ENCODE measurements at places on chromosomes 3 and 15. TPM values are rescaled to one million over a fixed set of nuclear protein-coding genes. Genes with fewer than 3 reads are reported as not detected.

The CHMP2B gene
- 27.4 TPM for total RNA-seq

The ISG20 gene
- 17.2 TPM for total RNA-seq

The AHSG gene
- total RNA-seq, result not detected

The HDGFL3 gene
- total RNA-seq, result 97.9 TPM

The CAND2 gene
- total RNA-seq, result 5.5 TPM

The IQCB1 gene
- total RNA-seq, result 28.3 TPM

The CHRFAM7A gene
- 2.3 TPM for total RNA-seq

The FSIP1 gene
- 0.97 TPM for total RNA-seq

The TMEM108 gene
- not detected for total RNA-seq

The KIF15 gene
- total RNA-seq, result 15.3 TPM

The NOX5 gene
- not detected for total RNA-seq

The IL17RD gene
- total RNA-seq, result 0.32 TPM

The UCN2 gene
- total RNA-seq, result not detected

The FRMD5 gene
- 29.0 TPM for total RNA-seq

The LRTM1 gene
- not detected for total RNA-seq

The GLCE gene
- 117 TPM for total RNA-seq

The OXSM gene
- 16.6 TPM for total RNA-seq

The TRAT1 gene
- not detected for total RNA-seq

The NPAP1 gene
- not detected for total RNA-seq

The PLD1 gene
- total RNA-seq, result 60.7 TPM

The SLC22A13 gene
- not detected for total RNA-seq

The OR5H6 gene
- not detected for total RNA-seq

The AKAP13 gene
- total RNA-seq, result 77.7 TPM

The PPP1R14D gene
- total RNA-seq, result not detected

The CHRNA3 gene
- not detected for total RNA-seq

The TM4SF18 gene
- 164 TPM for total RNA-seq

The SEMA6D gene
- total RNA-seq, result 1.6 TPM

The ZCWPW2 gene
- 0.32 TPM for total RNA-seq

The ZIC1 gene
- total RNA-seq, result 0.61 TPM

The CTXN2 gene
- not detected for total RNA-seq

The COL6A5 gene
- not detected for total RNA-seq

The NR2F2 gene
- total RNA-seq, result 0.97 TPM

The PARP15 gene
- 0.32 TPM for total RNA-seq

The MNS1 gene
- total RNA-seq, result 1.5 TPM

The GOLGA6L22 gene
- total RNA-seq, result not detected

The INSYN1 gene
- total RNA-seq, result not detected

The TRPM1 gene
- total RNA-seq, result under 0.01 TPM

The TPRG1 gene
- total RNA-seq, result under 0.01 TPM

The SYNM gene
- total RNA-seq, result 14.3 TPM

The CSTA gene
- not detected for total RNA-seq

The SNURF gene
- total RNA-seq, result 23.7 TPM

The ZDHHC23 gene
- total RNA-seq, result 2.1 TPM

The CISH gene
- 0.15 TPM for total RNA-seq

The RAD18 gene
- 15.7 TPM for total RNA-seq

The SLITRK3 gene
- total RNA-seq, result not detected

The FSD2 gene
- total RNA-seq, result not detected

The SNX1 gene
- 40.3 TPM for total RNA-seq

The GOLGA8S gene
- total RNA-seq, result 0.15 TPM

The GHSR gene
- total RNA-seq, result not detected

The GRM2 gene
- total RNA-seq, result not detected

Data from epithelial cell of umbilical artery (primary cell).